GM12891 (cell line): ENCODE measurements at places on chromosomes 6 and 20.
A peak's percentile ranks its signal among the peaks of the same experiment; 100 is the strongest.

DNA sequence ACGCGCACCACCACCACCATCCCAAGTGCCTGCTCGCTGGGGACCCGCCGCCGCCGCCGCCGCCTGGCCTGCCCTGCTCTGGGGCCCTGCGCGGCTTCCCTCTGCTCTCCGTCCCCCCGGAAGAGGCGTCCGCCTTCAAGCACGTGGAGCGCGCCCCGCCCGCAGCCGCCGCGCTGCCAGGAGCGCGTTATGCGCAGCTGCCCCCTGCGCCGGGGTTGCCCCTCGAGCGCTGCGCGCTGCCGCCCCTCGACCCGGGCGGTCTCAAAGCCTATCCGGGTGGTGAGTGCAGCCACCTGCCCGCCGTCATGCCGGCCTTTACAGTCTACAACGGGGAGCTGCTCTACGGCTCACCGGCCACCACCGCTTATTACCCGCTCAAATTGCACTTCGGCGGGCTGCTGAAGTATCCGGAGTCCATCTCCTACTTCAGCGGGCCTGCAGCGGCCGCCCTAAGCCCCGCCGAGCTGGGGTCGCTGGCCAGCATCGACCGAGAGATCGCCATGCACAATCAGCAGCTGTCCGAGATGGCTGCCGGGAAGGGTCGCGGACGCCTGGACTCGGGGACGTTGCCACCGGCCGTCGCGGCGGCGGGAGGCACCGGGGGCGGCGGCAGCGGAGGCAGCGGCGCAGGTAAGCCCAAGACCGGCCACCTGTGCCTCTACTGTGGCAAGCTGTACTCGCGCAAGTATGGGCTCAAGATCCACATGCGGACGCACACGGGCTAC is 7.2 kb downstream of the PRDM13 start:
- peak; percentile 47 for DNase-seq

DNA sequence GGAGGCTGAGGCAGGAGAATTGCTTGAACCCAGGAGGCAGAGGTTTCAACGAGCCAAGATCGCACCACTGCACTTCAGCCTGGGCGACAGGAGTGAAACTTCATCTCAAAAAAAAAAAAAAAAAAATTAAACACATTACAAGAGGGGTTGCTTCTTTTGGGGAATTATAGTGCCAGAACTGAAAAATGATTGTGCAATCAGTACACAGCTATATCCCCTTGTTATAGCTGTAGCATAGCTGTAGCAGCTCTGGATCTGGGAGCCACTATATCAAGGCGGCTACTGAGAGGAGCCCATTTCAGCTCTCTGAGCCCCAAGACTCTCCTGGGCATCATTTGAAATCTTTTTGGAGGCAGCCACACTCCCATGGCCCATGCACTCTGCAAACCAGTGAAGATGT is 334.3 kb downstream of the TFAP2A start:
- DNase-seq, result no peak

- DNase-seq, result peak; percentile 83
These were observed at the start of gene TCFL5 for GRCh38 chr20:62861726-62862336. Gene TCFL5, minus strand, starts transcription at chr20:62861822. Its CDS starts 152 bp downstream, at chr20:62861670.

DNA sequence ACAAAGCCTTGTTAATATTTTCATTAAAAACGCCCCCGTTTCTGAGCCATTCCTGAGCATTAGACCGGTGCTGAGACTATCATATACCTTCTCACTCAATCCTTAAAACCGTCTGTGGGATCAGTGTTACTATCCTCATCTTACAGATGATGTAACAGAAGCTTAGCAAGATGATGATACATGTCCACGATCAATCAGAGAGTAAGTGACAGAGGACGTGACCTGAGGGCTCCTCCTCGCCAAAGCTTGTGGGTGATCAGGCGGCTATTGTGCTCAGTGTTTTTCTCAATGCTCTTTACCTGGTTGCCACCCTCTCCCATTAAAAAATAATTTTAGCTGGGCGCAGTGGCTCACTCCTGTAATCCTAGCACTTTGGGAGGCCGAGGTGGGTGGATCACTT is 113.1 kb downstream of the MTHFD1L start:
- DNase-seq, result no peak

- no peak for DNase-seq
These were observed 196.5 kb upstream of the OPRM1 start for GRCh38 chr6:153842491-153842890.

GRCh38 chr6:887583-888235 is 194.8 kb upstream of the EXOC2 start:
- no peak for DNase-seq

GRCh38 chr20:35730583-35731468 is 11.2 kb downstream of the RBM39 start:
- no peak for DNase-seq

GRCh38 chr6:145836772-145837171 is 22.2 kb upstream of the FBXO30 start:
- DNase-seq, result no peak

GRCh38 chr20:36491901-36492617 is 49.3 kb upstream of the MYL9 start:
- DNase-seq, result peak; percentile 46

GRCh38 chr20:57653546-57653900 is 33.3 kb upstream of the ZBP1 start:
- DNase-seq, result no peak

DNA sequence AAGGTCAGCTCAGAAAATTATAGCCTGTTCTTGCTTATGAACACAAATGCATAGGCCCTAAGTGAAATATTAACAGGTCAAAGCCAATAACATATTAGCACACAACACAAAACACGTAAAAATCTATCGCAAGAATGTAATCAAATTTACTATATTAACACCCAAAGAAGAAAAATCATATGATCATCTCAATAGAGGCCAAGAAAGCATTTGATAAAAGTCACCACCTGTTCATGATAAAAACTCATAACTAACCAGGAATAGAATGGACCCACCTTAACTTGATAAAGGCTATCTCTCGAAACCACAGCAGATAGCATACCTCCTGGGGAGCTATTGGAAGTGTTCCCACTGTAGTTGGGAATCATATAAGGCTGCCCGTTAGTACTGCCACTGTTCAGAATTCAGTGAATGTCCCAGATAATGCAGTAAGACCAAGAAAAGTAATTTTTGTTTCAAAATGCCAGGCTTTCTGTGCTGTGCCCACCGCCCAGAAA is 21.6 kb downstream of the POFUT1 start:
- DNase-seq, result no peak

- DNase-seq, result no peak
These were observed 242.0 kb downstream of the ARID1B start for GRCh38 chr6:157019115-157019641.

DNA sequence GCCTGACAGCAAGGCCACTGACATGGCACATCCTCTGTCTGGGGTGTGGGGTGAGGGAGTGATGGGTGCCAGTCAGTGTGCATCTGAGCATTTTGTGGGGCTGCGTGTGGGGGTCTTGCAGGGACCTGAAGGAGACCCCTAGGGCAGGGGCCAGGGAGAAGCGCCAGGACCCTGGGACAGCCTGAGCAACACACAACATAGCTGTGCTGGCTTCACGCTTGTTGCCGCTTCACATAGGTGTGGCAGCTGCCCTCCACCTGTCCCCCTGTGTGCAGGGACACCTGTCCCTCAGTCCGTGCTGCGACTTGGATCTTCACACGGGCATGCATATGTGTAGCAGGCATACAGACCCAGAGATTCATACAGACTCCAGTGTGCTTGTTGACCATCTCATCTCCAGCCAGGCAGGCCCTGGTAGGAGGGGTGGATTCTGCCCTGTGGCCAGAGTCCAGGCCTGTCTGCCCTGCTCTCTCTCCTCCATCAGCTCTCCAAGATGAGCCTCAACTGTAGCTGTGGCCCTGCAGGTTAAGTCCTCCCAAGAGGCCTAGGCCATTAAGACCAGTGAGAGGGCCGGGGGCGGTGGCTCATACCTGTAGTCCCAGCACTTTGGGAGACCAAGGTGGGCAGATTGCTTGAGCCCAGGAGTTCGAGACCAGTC is 3.2 kb upstream of the NPBWR2 start:
- DNase-seq, result no peak

- no peak for DNase-seq
These were observed 51.6 kb downstream of the FAM184A start for GRCh38 chr6:119026822-119027221.

- DNase-seq, result no peak
These were observed 11.6 kb downstream of the EEF1A2 start for GRCh38 chr20:63487116-63487764.

DNA sequence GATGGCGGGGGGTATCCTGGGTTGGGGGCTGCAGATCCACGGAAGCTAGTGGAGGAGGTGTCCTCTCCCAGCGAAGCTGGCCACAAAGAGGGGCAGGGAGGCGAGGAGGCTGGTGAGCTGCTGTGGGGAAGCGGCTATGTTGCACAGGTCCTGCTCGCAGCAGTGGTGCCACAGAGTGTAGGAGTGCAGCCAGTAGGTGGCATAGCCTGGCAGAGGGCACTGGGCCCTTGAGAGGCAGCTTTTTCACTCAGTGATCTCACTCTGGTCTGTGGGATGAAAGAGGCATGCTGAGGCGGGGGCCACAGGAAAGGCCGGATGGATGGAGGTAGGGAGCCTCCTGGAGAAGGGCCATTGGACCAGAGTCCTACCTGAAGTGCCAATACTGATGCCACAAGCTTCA is 2.9 kb upstream of the LY6G6D start:
- DNase-seq, result no peak

DNA sequence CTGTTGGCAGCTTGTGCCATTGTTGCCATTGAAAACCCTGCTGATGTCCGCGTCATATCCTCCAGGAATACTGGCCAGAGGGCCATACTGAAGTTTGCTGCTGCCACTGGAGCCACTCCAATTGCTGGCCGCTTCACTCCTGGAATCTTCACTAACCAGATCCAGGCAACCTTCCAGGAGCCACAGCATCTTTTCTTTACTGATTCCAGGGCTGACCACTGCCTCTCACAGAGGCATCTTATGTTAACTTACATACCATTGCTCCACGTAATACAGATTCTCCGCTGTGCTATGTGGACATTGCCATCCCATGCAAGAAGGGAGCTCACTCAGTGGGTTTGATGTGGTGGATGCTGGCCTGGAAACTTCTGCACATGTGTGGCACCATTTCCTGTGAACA is 221.8 kb upstream of the FAM83B start:
- DNase-seq, result no peak

- DNase-seq, result no peak
These were observed 569.7 kb downstream of the EPHA7 start for GRCh38 chr6:92849636-92850035.

DNA sequence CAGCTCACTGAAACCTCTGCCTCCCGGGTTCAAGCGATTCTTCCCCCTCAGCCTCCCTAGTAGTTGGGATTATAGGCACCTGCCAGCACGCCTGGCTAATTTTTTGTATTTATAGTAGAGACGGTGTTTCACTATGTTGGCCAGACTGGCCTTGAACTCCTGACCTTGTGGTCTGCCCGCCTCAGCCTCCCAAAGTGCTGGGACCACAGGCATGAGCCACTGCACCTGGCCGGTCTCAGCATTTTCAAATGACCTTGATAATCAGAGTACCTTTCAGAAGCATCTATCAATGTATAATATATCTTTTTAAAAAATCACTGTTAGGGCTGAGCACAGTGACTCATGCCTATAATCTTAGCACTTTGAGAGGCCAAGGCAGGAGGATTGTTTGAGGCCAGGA is 143.0 kb downstream of the DOK5 start:
- DNase-seq, result no peak

DNA sequence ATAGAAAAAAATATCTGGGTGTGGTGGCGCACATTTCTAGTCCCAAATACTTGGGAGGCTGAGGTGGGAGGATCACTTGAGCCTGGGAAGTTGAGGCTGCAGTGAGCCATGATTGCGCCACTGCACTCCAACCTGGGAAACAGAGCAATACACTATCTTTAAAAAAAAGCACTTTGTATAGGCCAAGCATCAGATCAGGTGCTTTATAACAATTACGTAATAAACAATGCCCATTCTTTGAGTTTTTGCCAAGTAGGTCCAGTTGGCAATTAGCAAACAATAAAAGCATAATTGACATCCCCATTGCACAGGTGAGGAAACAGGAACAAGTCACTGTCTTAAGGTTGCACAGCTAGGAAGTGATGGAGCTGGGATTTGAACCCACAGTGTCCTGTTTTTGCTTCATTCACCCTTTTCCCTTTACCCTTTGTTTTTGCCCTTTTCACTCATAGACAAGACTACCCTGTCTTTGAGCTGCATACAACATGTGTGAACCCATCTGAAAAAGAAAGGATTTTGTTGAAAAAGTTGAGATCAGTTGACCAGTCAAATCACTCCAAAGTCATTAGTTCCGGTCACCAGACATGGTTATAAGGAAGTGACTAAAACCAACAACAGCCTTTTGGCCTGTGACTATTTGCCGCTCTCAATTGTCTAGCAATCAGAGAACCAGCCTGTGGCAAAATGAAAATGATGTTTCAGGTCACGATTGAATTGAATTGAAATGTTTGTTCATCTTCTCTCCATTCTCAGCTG is 303.6 kb downstream of the TFAP2C start:
- DNase-seq, result no peak

GRCh38 chr20:57092112-57092899 is 174.1 kb downstream of the BMP7 start:
- DNase-seq, result peak; percentile 76

DNA sequence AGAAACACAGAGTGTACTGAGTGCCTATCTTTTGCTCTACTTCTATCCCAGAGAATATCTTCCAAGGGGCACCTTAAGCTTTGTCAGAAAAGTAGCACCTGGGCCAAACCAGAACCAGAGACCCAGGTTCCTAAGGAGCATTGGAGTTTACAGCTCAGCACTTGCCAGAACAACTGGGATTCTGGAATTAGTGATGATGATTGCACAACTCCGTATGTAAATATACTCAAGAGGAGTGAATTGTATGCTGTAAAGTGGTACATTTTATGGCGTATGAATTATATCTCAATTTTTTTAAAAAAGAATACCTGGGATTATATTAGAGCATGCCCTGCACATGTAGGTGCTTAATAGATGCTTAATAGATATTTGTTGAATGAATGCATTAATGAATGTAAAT is 36.2 kb upstream of the EPB41L1 start:
- no peak for DNase-seq

DNA sequence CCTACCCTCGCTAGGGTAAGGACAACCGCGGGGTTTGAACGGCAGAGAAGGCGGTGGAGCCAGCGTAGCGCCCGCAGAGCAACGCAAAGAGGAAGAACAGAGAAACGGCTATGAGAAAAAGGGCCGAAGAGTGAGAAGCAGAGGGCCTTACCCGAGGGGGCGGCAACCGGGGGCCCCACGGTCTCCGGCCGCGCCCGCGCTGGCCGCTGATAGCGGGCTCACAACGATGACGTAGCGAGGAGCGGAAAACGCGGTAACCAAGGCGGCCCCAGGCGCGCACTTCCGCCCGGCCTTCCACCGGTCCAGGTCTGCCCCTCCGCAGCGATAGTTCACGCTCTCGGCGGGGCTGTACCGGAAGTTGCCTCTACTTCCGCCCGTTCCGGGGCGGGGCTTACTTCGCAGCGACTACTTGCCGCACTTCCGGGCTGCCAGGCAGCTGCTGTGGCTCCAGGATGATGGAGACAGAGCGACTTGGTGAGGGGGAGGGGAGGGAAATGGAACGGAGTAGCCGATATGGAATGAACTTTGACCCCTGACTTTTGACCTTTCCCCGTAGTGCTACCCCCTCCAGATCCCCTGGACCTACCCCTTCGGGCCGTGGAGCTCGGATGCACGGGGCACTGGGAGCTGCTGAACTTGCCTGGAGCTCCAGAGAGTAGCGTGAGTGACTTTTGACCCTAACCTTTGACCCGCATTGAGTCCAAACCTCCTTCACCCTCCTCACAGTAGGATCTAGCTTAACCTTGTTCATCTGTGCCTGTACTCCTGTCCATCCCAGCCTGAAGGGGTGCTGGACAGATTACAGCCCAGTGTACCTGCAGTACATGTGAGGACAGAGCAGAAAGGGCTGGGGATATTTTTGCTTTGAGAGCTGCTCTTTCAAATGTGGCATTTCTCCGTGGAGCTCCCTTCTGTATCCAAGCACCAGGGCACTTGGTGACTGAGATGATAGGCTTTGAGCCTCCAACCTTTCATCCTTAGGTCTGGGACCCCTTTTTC is at the start of the genes NELFE and SKIC2:
TSS of gene NELFE (minus strand) at position 231 of the 999 bp plus-strand sequence. CDS start 525 bp downstream, outside the sequence.
TSS of gene SKIC2 (plus strand) at position 435 of the 999 bp plus-strand sequence. CDS start at position 453, 18 bp downstream.
- DNase-seq, result peak; percentile 100
